ENCODE measurements at places on chromosomes 4 and X. TPM values are rescaled to one million over a fixed set of nuclear protein-coding genes. Genes with fewer than 3 reads are reported as not detected.

Gene CXCR3
- not detected for total RNA-seq

Gene TTC29
- total RNA-seq, result not detected

Gene SHISA3
- total RNA-seq, result not detected

Gene ITIH6
- total RNA-seq, result not detected

Gene SPIN2A
- total RNA-seq, result under 0.01 TPM

Gene STK32B
- total RNA-seq, result under 0.01 TPM

Gene CORIN
- 0.78 TPM for total RNA-seq

Gene MEPE
- total RNA-seq, result not detected

Data from nasal cavity respiratory epithelium epithelial cell of viscerocranial mucosa (primary cell).